ENCODE measurements at places on chromosomes 5 and 9. TPM values are rescaled to one million over a fixed set of nuclear protein-coding genes. Genes with fewer than 3 reads are reported as not detected.

Gene APC
- 90.1 TPM for total RNA-seq

Gene TMEM252
- not detected for total RNA-seq

Gene SPINK4
- total RNA-seq, result not detected

Gene VLDLR
- total RNA-seq, result 39.2 TPM

Gene MROH2B
- not detected for total RNA-seq

Gene ADAMTS6
- 23.1 TPM for total RNA-seq

Gene C5orf34
- 9.7 TPM for total RNA-seq

Gene FOXD4
- total RNA-seq, result not detected

Gene ELOVL7
- total RNA-seq, result 2.6 TPM

Gene NMUR2
- not detected for total RNA-seq

Gene DPH7
- total RNA-seq, result 21.2 TPM

Gene CLIC3
- total RNA-seq, result 3.6 TPM

Gene IFNB1
- total RNA-seq, result not detected

Gene GHR
- total RNA-seq, result 34.6 TPM

Gene FAM153A
- total RNA-seq, result not detected

Gene PGM5
- total RNA-seq, result 206 TPM

Gene SPINK13
- total RNA-seq, result not detected

Gene PCDHB12
- total RNA-seq, result 6.9 TPM

Gene SAXO1
- total RNA-seq, result 0.21 TPM

Gene BNIP1
- 15.1 TPM for total RNA-seq

Gene FOXD1
- 0.58 TPM for total RNA-seq

Gene PTGES
- 18.0 TPM for total RNA-seq

Gene TEK
- total RNA-seq, result 36.5 TPM

Gene NUTM2G
- not detected for total RNA-seq

Gene FXN
- 3.9 TPM for total RNA-seq

Gene TAF11L10
- not detected for total RNA-seq

Gene SVEP1
- total RNA-seq, result 80.5 TPM

Measured in urinary bladder (tissue), 4 donors.